Stimulated activated CD4-positive, alpha-beta T cell treated with anti-CD3 and anti-CD28 coated beads, Interleukin-1b, Interleukin-23, amount 100 ng/mL, for 48 hours (primary cell): ENCODE measurements at places on chromosomes 13 and 19.

DNA sequence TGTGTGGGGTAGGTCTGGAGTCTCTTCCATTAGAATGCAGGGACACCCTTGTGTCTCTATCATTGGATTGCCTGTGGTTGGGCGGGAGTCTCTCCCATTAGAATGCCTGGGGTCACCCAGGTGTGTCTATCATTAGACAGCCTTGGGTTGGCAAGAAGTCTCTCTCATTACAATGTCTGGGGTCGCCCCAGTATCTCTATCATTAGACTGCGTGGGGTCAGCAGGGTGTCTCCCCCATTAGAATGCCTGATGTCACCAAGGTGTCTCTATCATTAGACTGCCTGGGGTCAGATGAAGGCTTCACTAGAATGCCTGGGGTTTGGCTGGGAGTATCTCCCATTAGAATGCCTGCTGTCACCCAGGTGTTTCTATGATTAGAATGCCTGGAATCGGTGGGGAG is 1539.0 kb downstream of the UQCRFS1 start:
- no peak for DNase-seq

DNA sequence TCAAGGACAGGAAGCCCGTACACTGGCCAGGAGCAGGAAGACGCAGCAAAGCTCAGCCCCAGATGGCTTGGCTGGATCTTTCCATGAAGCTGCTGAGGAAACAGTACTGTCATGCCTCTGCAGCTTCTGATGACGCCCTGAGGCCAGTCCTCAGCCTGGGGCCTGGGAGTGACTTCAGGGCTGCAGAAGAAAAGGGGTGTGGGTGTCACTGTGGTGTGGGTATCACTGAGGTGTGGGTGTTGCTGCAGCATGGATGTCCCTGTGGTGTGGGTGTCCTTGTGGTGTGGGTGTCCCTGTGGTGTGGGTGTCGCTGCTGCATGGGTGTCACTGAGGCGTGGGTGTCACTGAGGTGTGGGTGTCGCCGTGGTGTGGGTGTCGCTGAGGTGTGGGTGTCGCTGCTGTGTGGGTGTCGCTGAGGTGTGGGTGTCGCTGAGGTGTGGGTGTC is 12.0 kb upstream of the GAS6 start:
- no peak for DNase-seq

- DNase-seq: no peak
Observed at GRCh38 chr13:98475522-98475921, 101.4 kb downstream of the STK24 start.

- DNase-seq: no peak
Observed at GRCh38 chr13:48167866-48168265, 65.1 kb upstream of the ITM2B start.

GRCh38 chr13:105452895-105453294 is 1082.6 kb downstream of the EFNB2 start:
- no peak for DNase-seq

DNA sequence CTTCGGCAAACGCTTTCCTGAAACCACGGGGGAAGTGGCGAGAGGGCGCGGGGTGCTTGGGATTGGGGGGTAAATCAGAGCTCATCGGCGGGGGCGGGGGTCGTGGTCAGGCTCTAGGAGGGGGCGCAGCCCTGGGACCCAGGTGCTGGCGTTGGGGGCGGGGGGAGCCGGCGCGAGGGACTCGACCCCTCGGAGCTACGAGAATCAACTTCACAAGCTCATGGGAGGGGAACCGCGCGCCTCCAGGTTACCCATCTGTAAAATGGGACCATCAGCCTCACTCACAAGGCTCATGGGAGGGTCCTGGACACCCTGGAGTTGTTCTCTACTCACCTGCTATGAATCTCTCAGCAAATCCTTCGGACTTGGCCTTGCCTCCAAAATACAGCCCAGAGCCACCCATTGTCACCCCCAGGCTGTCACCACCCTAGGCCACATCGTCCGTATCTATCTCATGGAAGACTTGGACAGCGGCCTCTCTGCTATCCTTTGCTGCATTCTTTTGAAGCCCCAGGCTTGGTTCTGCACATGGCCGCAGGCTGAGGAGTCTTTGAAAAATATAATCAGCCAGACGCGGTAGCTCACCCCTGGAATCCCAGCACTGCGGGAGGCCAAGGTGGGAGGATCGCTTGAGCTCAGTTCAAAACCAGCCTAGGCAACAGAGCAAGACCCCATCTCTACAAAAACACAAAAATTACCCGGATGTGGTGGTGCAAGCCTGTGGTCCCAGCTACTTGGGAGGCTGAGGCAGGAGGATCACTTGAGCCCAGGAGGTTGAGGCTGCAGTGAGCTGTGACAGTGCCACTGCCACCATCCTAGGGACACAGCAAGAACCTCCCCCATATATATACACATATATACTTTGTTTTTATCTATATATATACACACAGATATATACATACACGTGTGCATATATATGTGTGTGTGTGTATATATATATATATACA is 939 bp upstream of the RANBP3 start:
- DNase-seq: no peak

DNA sequence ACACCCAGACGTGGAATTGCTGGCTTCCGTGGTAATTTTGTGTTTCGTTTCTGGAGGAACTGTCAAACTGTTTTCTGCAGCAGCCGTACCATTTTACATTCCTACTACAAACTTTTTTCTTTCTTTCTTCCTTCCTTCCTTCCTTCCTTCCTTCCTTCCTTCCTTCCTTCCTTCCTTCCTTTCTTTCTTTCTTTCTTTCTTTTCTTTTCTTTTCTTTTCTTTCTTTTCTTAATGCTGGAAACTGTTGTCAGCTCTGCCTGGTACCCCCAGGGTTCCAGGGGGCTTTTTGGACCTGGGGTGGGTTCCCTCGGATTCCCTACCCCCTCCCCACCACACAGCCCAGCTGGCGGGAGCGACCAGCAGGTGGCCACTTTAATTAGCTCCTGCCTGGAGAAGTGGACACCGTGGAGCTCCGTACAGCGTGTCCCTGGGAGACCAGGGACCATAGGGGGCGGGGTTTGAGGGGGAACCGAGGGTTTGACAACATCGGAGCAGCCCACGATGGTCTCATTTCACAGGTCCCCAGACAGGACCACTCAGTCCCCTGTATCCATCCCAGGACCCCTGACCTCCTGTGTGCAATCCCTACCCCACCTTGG is 24.4 kb downstream of the CELF5 start:
- no peak for DNase-seq

GRCh38 chr13:70668983-70669382 is 560.7 kb upstream of the KLHL1 start:
- DNase-seq: no peak

DNA sequence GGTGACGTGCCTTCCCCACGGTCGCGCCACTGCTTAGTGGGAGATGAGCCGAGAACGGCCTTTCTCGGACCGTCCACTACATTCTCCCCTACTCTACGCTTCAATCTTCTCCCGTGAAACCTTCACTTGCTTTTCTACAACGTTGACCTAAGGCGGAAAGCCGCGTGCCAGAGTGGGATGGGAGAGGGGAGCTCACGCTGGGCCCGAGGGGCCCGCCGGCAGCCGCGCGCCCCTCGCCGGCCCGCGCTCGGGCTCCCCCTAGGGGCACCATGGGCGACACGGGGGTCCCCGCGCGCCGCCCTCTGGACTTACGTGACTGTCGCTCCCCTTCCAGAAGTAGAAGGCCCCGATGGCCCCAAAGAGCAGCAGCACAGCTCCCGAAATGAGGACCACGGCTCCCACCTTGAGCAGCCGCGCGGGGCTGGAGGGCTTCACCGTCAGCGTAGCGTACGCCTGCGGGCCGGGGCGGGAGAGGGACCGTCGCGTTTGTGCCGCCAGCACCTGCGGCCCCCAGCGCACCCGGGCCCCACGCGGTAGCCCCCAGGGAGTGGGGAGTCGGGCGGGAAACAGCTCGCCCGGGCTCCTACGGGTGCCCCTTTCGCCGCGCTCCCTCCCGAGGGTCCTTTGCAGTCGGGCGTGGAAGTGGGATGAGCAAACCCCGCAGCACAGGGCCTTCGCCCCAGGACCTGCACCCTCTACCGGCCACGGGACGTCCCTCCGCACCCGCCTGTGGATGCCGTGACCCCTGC is 727 bp downstream of the CNMD start:
- DNase-seq: peak; percentile 5

DNA sequence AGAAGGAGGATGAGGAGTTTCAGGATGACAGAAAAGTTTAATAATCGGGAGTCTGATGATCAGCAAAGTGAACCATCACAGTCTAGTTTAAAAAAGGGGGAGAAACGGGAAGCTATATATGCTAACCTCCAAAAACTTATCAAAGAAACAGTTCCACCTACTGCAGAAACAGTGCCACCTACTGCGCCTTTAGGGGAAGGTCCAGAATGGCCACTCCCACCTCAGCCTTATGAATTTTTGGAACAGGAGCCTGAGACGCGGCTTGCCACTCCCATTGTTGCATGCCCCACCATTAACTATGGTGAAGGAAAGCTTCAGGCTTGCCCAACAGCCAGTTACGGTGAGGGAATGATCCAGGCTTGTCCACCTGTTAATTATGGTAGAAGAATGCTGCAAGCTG is 929.0 kb downstream of the SLITRK6 start:
- DNase-seq: no peak

DNA sequence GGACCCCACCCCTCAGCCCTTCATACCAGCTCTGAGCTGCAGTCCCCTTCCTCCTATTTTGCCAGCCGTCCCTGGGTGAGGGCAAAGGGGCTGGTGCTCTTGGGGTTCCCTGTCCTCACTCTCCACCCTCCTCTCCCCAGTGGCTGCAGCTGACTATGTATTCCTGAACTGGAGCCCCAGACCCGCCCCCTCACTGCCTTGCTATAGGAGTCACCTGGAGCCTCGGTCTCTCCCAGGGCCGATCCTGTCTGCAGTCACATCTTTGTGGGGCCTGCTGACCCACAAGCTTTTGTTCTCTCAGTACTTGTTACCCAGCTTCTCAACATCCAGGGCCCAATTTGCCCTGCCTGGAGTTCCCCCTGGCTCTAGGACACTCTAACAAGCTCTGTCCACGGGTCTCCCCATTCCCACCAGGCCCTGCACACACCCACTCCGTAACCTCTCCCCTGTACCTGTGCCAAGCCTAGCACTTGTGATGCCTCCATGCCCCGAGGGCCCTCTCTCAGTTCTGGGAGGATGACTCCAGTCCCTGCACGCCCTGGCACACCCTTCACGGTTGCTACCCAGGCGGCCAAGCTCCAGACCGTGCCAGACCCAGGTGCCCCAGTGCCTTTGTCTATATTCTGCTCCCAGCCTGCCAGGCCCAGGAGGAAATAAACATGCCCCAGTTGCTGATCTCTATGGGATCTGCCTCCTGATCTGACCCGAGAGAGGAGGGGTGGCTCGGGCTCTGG is 2.4 kb downstream of the COX7A1 start:
- DNase-seq: no peak

GRCh38 chr13:114062754-114063153 is 69.7 kb downstream of the RASA3 start:
- DNase-seq: no peak

DNA sequence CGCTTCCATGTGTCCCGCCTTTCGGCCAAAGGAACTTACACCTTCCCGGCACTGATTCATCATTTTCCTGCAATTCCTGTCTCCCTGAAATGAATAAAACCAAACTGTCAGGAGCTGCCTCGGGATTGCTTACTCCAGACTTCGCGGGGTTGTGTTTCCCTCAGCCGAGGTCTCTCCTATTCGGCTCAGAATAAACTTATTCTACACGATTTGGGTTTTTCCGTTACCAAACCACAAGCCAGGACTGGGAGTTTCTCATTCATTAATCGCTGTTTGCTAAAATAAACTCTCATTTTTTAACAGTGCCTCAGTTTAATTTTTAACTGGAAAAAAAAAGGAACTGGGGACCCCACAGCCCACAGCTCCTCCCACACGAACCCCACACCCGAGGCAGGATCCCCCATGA is 667 bp downstream of the ZNF878 start:
- DNase-seq: no peak

- DNase-seq: peak; percentile 62
Observed at GRCh38 chr19:45498411-45499195, at the start of gene PPM1N. PPM1N (plus strand) TSS chr19:45498443; CDS start chr19:45498473, 30 bp downstream.

DNA sequence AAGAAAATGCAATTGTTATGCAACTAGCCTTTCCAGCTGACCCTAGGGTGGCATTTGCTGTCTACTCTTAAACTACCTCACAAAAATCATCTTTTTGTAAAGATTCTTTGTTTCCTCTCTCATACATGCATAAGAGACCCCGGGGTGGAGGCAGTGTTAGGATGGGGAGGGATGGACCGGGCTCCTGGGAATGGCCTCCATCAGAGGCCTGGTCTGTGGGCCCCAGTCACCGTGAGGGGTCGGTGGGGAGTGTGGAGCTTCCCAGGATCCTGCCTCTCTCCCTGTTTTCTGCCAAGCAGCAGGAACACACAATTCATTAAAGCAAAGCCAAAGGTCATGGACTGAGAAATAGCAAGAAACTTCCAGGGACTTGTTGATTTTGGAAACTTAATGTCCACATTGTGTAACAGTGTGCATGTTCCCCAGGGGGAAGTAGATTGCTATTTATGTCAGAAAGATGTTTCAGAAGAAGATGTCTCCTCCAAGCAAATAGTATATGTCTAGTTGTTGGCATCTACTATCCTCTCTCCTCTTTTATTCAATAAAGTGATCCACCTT is 241.4 kb downstream of the ENOX1 start:
- no peak for DNase-seq

GRCh38 chr13:67143544-67144115 is 86.5 kb downstream of the PCDH9 start:
- no peak for DNase-seq

- DNase-seq: peak; percentile 31
Observed at GRCh38 chr19:1616875-1617274, 11.6 kb upstream of the UQCR11 start.

DNA sequence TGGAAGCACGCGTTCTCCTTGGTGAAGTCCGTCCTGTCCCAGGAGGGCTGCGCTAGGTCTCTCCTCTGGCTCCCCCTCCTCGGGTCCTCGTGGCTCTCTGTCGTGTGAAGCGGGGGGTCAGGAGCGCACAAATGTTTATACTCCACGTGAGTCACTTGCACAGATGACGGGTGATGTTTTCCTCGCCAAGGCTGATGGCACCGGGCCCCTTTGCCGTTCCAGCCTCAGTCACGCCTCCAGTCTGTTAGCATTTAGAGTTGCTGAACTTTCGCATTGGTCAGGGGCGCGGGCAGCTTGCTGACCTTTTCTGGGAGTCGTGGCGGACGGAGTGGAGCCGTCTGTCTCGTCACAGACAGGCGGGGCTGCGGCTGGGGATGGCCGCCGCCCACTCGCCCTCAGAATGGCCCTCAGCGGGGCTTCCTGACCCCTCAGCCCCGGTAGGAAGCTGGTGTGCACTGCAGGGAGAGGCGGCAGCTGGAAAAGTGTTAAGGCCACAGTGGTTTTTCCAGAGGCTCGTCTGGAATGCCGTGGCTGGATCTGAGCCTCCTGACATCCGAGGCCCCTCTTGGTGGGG is 13.7 kb downstream of the KLHL26 start:
- DNase-seq: no peak

DNA sequence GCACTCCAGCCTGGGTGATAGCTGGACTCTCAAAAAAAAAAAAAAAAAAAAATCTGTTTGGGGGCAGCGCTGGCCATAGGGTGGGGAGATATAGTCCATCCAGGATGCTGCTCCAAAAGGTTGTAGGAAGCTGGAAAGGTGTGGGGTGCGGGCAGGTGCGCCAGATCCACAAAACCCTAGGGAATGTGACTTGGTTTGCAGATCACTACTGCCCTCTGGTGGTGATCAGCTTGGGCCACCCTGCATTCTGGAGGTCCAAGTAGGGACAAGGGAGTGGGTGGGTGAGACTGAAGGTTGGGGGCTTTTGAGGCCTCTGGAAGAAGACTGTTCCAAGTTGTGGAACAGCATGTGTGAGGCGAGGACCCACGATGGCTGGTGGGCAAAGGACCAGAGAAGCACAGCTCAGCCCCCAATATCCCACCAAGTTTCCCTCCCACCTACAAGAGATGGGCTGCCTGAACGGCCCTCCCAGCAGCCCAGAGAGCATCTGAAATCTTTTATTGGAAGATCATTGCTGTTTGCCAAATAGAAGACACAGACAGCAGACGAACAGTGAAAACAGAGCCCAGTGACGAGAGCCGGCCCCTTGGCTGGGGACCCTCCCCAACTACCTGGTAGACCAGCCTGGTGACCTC is 10.4 kb upstream of the TYK2 start:
- peak; percentile 66 for DNase-seq
